ENCODE measurements at places on chromosomes 2 and 18.

GRCh38 chr2:72694715-72695496 is 130.9 kb downstream of the EXOC6B start:
- DNase-seq = peak; percentile 63

- no peak for DNase-seq
Observed at GRCh38 chr18:25646971-25647370, 295.0 kb upstream of the ZNF521 start.

DNA sequence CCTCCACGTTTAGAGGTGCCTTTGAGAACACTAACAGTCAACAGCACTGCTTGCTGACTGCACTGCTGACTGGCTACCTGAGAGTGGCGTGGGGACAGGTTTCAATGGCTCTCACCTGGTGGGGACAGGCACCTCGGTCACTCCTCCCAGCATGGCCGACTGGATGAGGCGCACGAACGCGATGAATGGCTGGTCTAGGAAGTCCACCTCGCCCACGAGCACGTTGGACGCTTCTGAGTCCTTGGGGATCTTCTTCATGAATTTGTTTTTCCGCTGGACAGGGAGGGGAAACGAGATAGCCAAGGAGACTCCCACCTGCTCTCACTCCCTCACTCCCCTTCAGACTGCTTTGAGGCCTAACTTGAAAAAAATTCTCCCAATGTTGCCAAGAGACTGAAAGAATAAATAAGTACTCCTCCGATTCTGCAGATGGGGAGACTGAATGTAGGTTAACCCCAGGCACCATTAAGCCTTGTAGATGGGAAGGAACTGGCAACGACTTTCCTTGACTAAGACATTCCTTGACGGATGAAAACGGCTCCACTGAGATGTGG is 57.3 kb downstream of the MTHFD2 start:
- DNase-seq = no peak

- DNase-seq = no peak
Observed at GRCh38 chr2:30656079-30656478, 151.2 kb downstream of the CAPN13 start.

DNA sequence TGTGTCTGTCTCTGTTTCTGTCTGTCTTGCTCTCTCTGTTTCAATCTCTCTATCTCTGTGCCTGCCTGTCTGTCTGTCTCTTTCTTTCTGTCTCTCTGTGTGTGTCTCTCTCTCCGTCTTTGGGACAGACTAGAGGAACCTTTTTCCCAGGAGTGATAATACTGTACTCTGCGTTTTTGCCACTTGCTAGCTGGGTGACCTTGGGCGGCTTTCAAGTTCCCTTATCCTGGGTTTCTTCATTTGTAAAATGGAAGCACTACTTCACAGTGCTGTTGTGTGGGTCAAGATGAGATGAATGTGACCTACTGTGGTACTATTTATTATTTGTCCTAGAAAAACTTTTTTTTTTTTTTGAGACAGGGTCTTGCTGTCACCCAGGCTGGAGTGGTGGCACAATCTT is 42.4 kb downstream of the HPCAL1 start:
- DNase-seq = no peak

GRCh38 chr18:5488844-5489243 is 55.0 kb downstream of the EPB41L3 start:
- no peak for DNase-seq

DNA sequence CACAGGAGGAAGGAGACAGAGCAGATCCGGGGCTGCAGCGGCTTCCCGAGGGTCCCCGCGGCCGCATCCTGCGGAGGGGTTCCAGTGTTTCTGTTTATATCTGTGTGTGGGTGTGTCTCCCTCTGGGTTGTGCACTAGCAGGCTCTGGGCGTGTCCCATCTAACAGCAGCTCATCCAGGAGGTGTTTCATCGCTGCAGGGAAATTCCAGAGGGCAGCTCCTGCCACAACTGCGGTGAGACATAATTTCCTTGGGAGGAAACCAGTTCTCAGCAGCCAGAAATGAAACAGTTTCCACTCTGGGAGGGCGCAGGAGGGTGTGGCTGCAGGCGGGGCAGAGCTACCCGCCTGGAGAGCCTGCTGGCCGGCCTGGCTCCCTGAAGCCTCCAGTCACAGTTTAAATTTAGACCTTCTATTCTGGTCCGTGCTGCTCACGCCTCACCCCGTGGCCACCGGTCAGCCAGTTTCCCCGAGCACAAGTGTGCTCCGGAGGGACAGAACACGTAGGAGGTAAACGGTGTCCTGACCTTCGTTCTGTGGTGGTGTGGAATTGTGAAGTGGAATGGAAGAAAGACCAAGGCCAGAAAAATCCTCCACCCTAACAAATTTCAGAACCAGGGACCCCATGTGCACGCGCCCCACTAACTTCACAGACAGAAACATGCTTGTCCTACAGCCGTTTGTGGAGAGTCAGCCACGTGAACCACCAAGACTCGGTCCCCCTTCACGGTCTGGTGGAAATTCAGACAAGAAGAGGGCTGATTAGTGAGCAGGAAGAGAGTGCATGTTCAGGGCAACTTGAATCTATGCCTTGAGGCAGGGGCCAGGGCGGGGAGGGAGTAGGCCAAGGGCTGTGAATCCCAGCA is 50.2 kb downstream of the TEX44 start:
- DNase-seq = peak; percentile 98

- no peak for DNase-seq
Observed at GRCh38 chr2:131584940-131585339, 57.3 kb downstream of the CCDC74A start.

DNA sequence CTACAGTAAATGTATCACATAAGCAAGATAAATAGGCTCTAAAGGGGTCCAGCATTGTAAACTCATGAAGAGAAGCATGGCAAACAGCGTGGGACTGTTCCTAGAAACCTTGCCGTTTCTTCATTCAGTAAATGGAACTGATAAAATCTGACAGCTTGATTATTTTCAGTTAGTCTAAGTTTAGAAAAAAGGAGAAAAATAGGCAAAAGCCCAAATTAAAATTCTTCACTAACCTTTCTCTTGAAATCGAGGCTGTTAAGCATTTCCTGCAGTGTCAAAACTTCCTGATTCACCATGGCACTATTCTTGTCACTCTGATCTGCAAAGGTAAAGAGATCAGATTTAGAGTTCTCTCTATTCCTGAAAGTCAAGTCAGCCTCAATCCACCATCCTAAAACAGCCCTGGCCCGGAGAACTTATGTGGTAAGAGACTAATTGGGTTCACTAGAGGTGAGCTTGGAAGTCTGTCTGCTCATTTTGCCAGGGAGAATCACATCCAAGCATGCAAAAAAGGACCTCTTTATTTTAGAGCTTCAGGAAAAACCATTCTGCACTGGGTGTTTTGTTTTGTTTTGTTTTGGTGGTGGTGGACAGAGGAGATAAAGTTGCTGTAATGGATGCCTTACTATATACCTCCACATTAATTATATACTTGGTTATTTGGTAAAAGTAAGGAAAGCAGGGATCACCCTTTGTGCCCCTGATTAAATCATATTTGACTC is 52.4 kb upstream of the STAT1 start:
- DNase-seq = no peak

GRCh38 chr18:644395-645004 is 13.0 kb upstream of the TYMS start:
- no peak for DNase-seq

DNA sequence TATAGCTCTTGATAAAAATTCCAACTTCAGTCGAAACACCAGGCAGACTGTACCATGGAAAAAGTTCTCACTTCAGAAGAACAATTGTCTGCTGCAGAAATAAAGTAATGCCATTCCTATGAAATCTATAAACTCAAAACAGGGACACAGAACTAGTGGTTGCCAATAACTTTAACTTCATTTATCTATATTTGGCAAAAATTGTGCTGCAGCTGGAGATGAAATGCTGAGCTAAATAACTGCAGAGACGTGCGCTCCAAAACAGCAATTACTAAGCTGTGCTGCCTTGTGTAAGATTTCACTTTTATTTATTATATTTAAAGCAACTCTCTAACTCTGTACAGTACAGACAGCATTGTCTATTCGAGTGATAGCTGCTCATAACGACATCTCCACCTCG is 540.1 kb upstream of the ID2 start:
- DNase-seq = no peak

- no peak for DNase-seq
Observed at GRCh38 chr2:132726155-132726554, 56.1 kb upstream of the LYPD1 start.

DNA sequence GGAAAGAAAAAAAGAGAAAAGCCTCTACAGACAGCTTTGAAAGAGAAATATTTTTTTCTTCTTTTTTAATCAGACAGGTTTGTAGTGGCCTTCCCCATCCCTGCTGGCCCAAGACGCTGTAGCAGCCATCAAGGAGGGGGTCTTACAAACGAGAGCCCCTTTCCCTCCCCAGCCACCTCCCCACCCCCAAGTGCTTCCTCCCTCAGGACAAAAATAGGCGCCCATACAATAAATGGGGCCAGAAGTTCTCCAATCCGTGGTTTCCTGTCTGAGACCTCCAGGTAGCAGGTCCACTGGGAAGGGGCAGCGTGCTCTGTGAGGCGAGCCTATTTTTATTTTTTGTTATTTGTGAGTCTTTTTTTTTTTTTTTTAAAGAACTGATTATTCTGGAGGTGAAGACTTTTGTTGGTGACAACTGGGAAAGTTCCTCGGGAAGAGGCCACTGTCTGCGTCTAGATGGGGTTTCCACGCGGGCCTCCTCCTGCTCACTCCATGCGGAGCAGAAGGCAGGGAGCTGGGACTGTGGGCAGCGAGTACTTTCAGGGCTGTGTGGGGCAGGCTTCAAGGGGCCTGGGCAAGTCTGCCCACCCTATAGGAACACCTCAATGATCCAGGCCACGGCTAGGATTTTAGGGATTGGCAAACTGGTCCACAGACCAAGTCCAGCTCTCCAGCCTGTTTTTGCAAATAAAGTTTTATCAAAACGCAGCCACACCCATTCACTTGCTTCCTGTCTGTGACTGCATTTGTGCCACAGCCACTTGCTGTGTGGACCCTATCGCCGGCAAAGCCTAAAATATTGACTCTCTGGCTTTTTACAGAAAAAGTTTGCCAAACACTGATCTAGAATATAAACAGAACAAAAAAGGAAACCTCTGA is 139.6 kb downstream of the CTIF start:
- no peak for DNase-seq

- DNase-seq = no peak
Observed at GRCh38 chr2:233328922-233329321, 21.3 kb downstream of the SAG start.

GRCh38 chr2:108922141-108922915 is 66.7 kb downstream of the EDAR start:
- no peak for DNase-seq

DNA sequence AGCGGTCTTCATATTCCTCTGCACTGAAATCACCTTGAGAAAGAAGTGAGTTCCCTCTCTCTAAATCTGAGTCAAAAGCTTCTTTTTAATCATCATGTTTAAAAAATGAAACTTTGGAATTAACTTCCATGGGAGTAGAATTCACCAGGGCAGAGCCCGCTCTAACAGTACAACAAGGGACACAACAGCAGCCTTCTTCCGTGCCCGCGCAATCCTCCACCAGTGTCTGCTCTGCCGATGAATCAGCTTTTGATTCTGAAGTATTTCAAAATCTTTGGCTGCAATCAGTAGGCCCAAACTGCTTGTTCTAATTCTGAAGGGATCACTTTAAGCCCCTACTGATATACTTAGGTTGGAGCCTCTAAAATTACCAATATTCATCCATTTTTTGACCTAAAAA is 76.9 kb downstream of the USP40 start:
- DNase-seq = no peak

- no peak for DNase-seq
Observed at GRCh38 chr2:1758774-1759610, 14.7 kb upstream of the PXDN start.

Measured in HTR-8/SVneo (cell line).